ENCODE measurements at places on chromosomes 13 and 19. TPM values are rescaled to one million over a fixed set of nuclear protein-coding genes. Genes with fewer than 3 reads are reported as not detected.

Gene RGCC
- total RNA-seq: not detected

Gene GNA15
- 0.59 TPM for total RNA-seq

Gene AZU1
- total RNA-seq: not detected

Gene ATXN8OS
- not detected for total RNA-seq

Gene ANKLE1
- total RNA-seq: 0.66 TPM

Gene CYP2F1
- total RNA-seq: not detected

Gene C3
- total RNA-seq: not detected

Gene ZNF418
- 1.4 TPM for total RNA-seq

Gene GARIN5A
- 1.2 TPM for total RNA-seq

Gene PCDH8
- 2.3 TPM for total RNA-seq

Gene RFX1
- total RNA-seq: 4.4 TPM

Gene SHISA7
- total RNA-seq: not detected

Gene CDX2
- total RNA-seq: not detected

Gene DIRAS1
- not detected for total RNA-seq

Gene IZUMO4
- not detected for total RNA-seq

Gene PEAK3
- 0.06 TPM for total RNA-seq

Gene SERP2
- not detected for total RNA-seq

Gene ERICH4
- not detected for total RNA-seq
